AG09309 (cell line): ENCODE measurements at places on chromosomes 7 and 10.

GRCh38 chr7:150450491-150451001, at the start of gene GIMAP8:
Gene GIMAP8, plus strand, starts transcription at chr7:150450630. Its CDS starts 16,069 bp downstream, at chr7:150466699.
- DNase-seq = no peak

DNA sequence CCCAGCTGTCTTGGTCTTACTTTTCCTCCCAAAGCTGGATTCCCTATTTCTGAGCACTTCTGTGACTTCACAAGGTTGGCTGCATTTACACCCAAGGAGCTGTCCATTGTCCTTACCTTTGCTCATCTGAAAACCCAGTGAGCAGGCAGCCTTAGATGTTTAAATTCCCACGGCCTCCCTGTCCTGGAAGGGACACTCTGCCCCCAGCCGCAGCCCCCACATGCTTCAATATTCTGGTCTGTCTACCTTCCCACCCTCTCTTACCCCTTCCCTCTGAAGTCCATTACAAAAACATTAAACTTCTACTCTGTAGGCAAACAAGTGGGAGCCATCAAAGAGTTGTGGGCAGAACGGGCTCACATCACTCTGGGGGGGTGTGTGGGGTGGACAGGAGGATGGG, 73.8 kb upstream of the EFCAB10 start:
- DNase-seq = no peak

DNA sequence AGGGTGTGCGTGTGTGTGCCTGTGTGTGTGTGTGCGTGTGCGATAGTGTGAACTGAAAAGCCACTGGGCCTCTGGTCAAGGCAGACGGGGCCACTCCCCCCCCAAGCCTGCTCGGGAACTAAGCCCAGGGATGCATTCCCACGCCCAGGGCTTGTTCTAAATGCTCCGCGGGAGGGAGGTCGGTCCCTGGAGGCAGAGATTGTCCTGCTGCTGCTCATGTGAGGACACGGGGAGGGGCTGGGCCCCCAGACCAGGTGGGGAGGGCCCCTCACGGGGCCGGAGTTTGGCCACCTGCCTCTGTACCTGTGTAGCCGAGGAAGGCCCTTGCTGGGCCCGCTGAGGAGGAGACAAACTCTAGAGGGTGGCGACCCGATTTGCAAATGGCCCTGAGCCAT, 93.9 kb downstream of the PDGFA start:
- DNase-seq = no peak

GRCh38 chr7:133344275-133344674, 91.4 kb downstream of the EXOC4 start:
- no peak for DNase-seq

DNA sequence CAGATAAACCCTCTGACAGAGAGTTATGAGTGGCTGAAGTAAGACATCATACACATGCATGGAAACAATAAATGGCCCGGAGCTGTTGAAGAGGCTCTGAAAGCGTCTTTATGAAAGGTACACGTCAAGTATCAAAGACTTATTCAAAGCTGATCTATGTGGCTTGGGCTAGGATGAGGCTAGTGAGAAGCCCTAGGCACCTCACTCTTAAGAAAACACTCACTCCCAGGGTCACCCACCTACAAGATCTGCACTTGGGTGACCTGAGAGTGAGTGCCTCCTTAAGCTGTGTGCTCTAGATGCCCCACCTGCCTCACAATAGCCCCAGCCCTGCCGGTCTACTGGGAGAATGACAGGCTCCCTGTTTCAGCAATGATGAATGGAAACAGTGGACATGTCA, 1.1 kb upstream of the GIMAP1 start:
- DNase-seq = no peak

DNA sequence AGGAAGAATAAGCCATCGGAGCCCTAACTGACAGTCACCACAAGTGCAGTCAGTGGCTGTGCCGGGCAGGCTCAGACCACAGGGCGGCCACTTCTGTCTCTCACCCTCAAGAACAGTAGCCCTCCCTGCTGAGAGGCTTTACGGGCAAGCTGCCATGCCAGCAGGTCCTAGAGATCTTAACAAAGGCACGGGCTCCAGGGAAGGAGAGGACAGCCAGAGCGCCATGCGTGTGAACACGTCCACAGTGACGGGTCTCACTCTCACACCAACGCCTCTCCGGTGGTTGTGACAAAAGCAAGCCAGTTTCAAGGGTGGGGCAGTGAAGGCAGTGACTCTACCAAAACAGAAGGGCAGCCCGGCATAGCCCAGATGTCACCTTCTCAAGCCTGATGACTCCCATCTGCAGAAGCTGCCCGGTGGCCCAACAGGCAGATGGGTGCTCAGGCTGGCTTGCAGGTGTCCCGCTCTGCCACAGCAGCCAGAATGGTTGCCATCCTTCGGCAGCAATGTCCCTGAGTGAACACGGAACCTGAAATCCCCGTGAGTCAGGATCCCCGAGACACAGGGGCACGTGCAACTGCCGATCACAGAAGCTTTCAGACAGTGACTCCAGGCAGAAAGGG, 102.0 kb downstream of the FAM53B start:
- DNase-seq = no peak

- DNase-seq = no peak
These were observed 1.0 kb downstream of the INMT start for GRCh38 chr7:30752979-30753378.

DNA sequence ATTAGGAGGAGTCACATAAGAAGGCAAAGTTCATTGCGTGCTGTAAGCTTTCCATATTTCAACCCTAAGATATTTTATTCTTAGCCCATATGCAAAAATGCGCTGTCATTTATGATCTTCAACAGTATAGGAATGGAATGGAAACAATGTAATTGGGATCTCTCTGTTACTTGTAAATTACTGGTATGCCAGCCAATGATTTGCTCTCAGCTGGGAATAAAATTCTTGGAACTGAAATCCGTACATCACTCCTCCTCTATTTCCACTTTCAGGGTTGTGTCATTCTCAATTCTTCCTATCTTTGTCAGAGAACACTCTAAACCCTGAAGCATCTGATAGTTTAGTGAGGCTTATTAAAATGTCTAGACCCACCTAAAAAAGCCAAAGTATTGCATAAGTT, 80.7 kb upstream of the STEAP4 start:
- no peak for DNase-seq

GRCh38 chr7:91514591-91514990, 250.4 kb downstream of the FZD1 start:
- DNase-seq = no peak

DNA sequence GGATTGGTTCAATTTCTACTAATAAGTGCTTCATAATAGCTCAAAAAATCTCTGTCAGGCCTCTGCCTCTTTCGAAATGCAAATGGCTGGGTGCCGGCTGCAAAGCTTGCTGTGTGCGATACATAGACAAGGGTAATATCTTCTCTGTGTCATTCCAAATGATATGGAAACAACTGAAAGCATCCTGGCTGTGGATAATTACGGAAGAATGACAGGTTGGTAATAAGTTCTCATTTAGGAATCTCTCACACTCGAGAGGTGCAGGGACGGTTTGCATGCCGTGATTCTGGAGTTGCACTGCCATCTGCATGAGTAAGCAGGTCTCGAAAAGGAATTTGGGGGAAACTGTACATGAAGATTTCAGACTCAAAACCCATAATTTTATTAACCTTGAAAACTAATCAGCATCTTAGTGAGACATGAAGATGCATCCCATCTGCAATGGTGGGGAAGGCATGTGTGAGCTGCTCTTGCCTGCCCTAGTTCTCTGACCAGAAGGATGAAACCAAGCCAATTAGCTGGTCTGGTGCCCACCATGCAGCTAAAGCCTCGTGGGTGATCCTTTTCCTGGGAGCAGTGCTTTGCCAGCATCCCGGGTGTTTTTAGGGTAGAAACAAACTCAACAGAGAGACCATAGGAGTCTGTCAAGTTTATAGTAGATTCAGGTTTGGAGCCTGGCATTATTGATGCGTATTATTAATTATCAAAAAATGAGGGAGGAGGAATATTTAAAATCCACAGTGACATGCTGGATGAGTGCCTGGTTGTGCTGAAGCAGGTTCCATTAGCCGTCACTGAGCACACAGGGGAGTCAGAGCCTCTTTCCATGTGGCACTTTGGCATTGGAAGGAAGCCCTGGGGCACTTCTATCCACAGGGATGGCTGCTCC, 503.6 kb upstream of the MGMT start:
- DNase-seq = no peak

DNA sequence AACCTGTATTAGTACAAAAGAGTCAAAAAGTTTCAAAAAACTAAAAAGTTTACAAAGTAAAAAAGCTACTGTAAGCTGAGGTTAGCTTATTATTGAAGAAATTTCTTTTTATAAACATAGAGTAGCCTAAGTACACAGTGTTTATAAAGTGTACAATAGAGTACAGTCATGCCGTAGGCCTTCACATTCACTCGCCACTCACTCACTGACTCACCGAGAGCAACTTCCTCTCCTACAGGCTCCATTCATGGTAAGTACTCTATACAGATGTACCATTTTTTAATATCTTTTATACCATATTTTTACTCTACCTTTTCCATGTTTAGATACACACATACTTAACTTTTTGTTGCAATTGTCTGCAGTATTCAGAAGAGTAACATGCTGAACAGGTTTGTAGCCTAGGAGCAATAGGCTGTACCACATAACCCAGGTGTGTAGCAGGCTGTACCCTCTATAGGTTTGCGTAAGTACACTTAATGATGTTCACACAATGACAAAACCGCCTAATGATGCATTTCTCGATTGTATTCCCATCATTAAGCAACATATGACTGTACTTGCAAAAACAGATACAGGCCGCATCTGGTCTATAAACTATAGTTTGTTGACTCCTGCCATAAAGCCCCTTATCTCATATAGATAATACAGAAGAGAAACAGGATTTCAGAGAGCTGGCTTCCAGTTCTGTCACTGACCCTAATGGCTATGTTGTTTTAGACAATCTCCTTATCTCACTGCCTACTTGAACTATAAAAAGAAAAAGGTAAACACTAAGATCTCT, 438.8 kb downstream of the HTR7 start:
- DNase-seq = peak; percentile 13

GRCh38 chr7:43462836-43463235, 120.1 kb upstream of the STK17A start:
- DNase-seq = no peak

DNA sequence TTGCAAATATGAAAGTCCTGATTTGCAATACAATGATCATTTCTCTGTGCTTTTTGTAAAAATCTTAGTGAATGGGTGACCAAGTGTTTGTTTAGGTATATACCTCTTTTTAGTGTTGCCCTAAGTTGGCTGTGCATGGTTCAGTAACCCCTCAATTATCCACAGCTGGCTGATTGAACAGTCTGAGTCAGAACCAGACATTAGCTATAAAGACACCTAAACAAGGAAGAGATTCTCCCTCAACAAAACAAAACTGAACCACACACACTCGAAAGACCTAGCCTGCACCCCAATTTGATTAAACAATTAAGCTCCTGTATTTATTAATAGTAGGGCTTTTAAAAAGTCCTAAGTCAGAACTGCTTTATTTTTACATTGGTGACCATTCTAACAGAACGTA, 2.8 kb downstream of the RSBN1L start:
- no peak for DNase-seq

GRCh38 chr7:105060923-105061322, 46.9 kb downstream of the KMT2E start:
- DNase-seq = no peak

GRCh38 chr7:43302211-43302711, 189.8 kb downstream of the HECW1 start:
- no peak for DNase-seq

DNA sequence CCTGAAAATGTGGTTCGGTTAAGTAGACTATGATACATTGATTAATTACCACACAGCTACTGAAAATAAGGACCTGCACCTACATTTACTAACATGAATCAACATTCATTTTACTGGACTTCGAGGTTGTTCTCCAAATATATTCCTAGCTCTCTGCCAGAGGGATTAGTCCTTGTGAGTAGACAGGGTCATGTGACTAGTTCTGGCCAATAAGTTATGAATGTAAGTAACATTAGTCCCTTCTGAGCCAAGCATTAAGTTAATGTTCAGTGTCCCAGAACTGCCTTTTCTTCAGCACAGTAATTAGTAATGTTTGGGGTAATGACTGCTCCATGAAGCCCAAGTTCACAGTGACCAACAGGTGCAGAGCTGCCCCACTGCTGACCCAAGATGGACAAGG, 9.2 kb downstream of the ITIH5 start:
- DNase-seq = no peak

GRCh38 chr7:2596464-2597272, 35.1 kb upstream of the TTYH3 start:
- DNase-seq = no peak

- no peak for DNase-seq
These were observed 10.4 kb upstream of the SP8 start for GRCh38 chr7:20797042-20797461.
